ENCODE measurements at places on chromosomes 1 and 21. TPM values are rescaled to one million over a fixed set of nuclear protein-coding genes. Genes with fewer than 3 reads are reported as not detected.

GRCh38 chr1:177632923-177633615 lies 336.8 kb downstream of the SEC16B start:
- DNase-seq: no peak

GRCh38 chr1:67850151-67850551 lies 16.9 kb upstream of the GNG12 start:
- DNase-seq: no peak

- DNase-seq: no peak
These were observed 325.1 kb downstream of the RRAGC start for GRCh38 chr1:38534473-38534823.

DNA sequence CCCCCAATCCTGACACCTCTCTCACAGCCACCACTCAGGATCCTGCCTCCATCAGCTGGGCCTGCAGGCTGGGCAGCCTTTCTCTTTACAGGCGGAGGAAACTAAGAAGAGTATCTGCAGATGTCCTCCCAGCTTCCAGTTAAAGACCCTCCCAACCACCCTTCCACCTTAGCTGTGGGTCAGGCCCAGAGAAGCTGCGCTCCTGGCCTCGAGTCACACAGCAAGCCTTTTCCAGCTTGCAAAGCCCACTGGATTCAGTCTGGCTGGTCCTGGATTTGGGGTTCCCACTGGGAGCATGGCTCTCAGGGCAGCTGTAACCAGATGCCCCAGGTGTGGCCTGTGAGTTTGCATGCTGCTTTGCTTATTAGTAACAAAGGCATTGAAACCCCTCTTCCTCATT lies 19.9 kb downstream of the KCNQ4 start:
- DNase-seq: no peak

DNA sequence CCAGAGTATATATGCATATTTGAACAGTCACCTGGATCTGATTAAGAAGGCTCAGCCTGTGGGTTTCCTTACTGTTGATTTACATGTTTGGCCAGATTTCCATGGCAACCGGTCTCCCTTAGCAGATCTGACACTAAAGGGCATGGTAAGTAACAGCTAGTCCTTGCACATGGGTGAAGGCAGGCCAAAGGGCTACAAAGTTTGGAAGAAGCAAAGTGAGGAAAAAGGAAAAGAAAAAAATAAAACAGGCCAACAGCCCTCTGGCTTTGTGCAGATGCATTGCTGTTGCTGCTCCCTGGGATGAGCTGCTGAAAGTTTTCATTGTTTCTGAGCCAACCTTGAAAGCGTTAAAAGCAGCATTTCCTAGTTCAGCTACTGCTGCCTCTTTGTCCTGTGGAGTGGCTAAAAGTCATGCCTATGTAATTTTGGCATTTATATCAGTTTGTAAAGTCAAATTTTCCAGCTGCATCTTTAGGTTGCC lies 176.5 kb upstream of the HOOK1 start:
- DNase-seq: no peak

DNA sequence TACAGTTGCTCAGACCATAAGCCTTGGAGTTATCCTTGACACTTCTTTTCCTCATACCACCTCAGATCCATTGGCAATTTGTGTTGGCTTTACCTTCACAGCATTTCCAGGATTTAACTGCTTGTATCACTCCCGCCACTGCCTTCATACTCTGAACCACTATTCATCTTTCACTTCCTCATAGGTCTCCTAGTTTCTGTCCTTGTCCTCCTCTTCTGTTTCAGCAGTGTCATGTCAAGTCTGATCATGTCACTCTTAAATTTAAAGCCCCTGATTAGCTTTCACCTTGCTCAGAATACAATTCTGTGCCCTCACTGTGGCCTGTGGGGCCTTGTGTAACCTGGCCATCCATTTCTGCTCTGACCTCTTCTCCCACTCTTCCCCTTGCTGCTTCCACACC lies 34.7 kb upstream of the C1orf115 start:
- no peak for DNase-seq

DNA sequence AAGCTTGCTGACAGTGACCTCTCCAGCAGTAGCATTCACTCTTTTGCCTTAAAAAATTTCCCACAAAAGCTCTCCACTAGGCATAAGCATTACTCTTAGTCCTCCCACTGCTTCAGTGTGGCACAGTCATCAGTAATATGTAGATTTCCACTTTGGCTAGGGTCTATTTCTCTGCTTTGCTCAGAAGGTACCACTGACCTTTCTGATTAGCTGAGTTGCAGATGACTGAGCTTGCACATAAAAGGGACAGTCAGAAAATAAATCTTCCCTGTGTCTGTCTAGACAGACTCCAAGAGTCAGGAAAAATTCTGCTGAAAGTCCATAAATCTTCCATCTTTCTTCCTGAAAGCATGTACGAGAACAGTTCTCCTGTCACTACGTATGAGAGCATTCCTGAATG lies 56.6 kb upstream of the APP start:
- DNase-seq: no peak

DNA sequence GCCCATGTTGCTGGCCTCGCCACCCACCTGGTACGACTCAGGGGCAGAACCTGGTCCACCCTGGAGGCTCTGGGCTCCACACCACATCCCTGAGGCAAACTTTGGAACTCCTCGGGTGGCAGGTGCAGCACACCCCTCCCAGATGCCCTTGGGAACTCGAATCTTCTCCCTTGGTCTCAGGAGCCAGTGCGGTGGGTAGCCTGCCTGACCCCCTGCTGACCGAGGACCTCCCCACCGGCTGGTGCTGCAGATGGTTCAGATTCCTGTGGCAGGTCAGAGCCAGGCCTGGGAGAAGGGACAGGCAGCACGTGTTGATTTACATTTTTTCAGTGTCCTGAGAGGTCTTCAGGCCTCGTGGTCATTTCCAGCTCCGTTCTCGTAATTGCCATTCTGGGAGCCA lies 6.3 kb upstream of the CFAP410 start:
- no peak for DNase-seq

DNA sequence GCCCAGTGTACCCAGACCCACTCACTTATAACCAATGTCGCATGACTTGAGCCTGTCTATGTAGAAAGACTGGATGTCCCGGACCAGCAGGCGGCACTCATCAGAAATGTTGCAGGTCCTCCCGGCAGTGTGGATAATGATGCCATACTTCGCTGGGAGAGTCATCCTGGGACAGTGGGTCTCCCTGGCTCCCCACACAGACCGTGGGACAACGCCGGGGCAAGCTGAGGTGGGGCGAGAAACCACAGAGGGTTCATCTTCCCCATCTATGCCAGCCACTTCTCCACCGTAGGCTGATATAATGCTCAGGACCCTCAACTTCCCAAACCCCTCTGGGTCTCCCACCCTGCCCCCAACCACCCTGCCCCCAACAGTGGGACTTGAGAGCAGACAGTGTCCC lies 8.3 kb downstream of the PGLYRP4 start:
- DNase-seq: no peak

DNA sequence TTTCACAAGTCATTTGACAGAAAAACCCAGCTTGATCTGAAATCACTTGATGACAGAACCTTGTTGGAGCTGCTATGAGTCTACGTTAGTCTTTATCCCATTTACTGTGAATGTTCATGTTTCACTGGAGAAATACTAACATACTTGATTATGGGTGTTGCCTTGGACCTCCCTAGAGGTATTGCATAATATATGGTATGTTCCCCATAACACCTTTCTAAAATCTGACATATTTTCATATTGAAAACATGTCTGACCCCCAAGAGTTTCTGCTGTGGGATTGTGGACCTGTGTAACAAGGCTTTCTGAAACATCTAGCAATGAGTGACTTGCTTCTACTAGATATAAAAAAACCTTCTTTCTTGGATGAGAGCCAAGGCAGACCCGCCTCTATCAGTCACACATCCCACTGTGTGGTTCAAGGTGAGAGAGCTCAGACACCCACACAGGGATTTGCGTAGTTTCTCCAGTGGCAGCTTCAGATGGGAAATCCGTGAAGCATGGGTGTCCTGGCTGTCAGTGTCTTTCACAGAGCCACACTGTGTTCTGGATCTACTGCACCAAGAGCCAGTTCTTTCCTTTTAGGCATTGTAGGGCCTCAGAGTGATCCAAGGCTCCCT lies 4.6 kb downstream of the NENF start:
- DNase-seq: no peak

- DNase-seq: no peak
These were observed 67.8 kb downstream of the NID1 start for GRCh38 chr1:235997049-235997448.

GRCh38 chr1:235008239-235008638 lies 120.4 kb downstream of the TOMM20 start:
- DNase-seq: no peak

DNA sequence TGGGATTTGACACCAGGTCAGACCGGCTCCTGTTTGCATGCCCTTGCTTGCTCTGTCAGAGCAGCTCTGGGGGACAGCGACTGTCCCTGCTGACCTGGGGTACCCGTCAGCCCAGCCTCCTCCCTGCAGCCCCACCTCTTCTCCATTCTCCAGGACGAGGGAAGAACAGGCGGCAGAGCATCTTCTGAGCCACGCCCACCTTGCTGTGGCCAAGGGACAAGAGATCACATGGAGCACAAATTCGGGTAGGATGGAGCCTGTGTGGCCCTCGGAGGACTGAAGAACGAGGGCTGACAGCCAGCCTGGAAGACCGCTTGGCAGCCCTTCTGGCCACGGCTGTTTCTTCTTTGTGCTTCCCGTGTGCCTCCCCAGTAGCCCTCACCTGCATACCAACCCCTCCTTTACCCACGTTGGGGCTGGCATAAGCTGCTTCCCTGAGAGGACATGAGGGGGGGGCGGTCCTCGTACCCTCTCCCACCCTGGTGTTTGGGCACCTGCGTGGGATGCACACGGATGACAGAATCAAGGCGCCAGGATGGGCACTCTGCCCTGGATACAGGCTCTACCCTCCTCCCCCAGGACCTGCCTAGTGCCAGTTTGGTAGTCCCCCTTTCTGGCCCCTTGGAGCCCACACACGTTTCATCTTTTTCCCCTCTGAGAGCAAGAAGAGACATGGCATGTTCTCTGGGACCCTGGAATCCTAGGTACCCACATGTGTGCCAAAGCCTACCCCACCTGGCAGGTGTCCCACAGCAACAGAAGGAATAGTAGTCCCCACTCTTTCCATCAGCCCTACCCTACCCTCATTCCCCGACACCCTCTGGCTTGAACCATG lies 26.9 kb downstream of the CDK18 start:
- DNase-seq: no peak

DNA sequence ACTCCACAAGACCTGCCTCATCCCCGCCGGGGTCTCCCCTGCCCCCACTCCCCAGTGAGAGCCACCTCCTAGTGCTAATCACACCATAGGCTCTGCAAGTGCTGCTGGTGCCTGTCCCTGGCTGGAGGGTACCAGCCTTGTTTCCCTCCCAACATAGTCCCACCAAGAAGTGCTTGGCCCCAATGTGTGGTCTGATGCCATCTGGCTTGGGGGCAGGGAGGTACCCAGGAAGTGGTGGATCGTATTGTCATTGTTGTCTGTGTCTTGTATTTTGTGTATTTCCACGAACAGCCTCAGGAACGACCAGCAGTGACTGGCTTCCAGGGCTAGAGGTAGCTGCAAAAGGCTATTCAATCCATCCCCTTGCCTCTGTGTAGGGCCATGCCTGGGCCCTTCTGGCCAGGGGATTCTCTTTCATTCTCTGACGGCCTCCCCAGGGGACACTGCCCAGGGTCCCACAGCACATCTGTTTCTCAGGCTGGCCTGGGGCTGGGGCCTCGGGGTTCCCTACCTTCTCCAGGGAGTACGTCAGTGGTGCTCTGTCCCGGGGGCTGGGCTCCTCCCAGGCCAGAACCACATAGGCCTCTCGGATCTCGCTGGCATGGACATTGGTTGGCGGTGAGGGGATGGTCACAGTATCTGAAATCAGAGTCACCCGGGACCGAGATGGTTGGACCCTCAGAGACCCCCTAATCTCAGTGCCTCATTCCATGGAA lies 22.8 kb downstream of the MYOM3 start:
- DNase-seq: no peak

DNA sequence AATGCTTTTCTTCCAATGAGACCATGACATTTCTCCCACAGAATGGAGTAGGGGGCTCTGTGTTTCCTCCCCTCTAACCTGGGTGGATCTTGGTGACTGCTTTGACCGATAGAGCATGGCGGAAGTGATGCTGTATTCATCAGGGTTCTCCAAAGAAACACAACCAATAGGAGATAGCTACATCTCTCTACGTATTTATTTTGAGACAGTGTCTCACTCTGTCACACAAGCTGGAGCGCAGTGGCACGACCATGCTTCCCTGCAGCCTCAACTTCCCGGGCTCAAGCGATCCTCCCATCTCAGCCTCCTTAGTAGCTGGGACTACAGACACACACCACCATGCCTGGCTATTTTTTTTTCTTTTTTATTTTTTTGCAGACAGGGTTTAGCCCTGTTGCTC lies 29.5 kb upstream of the HNRNPU start:
- no peak for DNase-seq

- DNase-seq: no peak
These were observed 13.5 kb upstream of the COL16A1 start for GRCh38 chr1:31717341-31717740.

- DNase-seq: no peak
These were observed 19.5 kb downstream of the SEMA4A start for GRCh38 chr1:156172696-156173470.

DNA sequence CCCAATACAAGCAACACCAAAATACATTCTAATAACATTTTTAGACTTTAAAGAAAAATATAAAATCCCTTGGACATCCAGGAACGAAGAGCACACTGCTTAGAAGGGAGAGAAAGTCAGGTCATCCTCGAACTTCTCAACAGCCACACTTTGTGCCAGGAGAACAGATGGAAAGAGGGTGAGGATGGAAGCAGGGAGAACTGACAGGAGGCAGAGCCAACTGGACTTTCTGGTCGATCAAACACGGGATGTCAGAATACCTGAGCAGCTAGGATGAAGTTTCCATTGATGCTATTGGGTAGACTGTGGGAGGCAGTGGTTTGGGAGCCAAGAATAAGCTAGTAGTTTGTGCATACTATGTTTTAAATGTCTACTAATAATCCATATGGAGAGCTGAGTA lies 111.4 kb downstream of the TOMM20 start:
- DNase-seq: no peak

DHX9 gene
- total RNA-seq: 247 TPM

CCDC181 gene
- total RNA-seq: 0.31 TPM

C1orf94 gene
- total RNA-seq: not detected

CELF3 gene
- total RNA-seq: not detected

MTR gene
- 47.1 TPM for total RNA-seq

MYCL gene
- total RNA-seq: 0.36 TPM

KDF1 gene
- not detected for total RNA-seq

CD1B gene
- total RNA-seq: not detected

OR2T29 gene
- not detected for total RNA-seq

ESRRG gene
- total RNA-seq: not detected

NBPF3 gene
- 16.5 TPM for total RNA-seq

SH2D1B gene
- 19.5 TPM for total RNA-seq
